ENCODE measurements at places on chromosomes 7 and 10.

- DNase-seq, result no peak
Measured at GRCh38 chr10:15742836-15743235, 23.1 kb upstream of the ITGA8 start.

DNA sequence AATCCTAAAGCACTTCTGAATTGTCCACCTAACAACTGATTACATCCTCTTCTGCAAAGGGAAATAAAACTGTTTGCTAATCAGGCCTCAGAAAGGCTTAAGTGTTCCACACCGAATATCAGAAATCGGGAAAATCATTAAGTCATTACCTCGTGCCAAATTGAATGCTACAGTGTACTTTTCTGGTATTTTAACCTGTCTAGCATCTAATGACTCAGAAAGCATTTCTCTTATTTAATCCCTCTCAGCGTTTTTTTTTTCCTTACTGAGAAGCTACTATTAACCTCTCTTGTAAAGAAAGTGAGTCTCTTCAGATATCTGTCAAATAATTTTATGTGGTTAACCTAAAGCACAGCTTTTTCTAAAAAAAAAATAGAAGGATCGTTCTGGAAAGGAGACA lies 28.6 kb downstream of the VIM start:
- DNase-seq, result no peak

- no peak for DNase-seq
Measured at GRCh38 chr10:71611131-71611530, 108.4 kb downstream of the C10orf105 start.

DNA sequence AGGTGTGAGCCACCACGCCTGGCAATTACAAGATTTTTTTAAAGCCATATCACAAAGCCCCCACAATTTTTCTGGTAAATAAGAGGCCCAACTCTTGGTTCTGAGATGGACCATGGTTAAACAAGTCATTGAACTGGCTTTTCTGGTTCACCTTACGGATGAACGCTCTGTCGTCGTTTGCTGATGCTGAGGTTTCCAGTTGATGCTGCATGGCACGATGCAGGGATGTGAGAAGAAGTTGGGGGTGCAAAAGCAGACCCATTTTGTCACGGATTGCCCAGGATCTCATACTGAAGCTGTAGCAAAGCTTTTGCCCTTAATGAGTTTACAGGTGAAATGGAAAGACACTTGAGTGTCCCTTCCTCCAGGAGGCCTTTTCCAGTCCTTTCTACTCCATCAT lies 2.0 kb upstream of the IL2RA start:
- DNase-seq, result no peak

- no peak for DNase-seq
Measured at GRCh38 chr10:89363729-89364442, 14.0 kb upstream of the IFIT1B start.

GRCh38 chr10:97500297-97500575 lies 1.5 kb downstream of the UBTD1 start:
- DNase-seq, result no peak

- peak; percentile 49 for DNase-seq
Measured at GRCh38 chr7:156640949-156641485, 443 bp downstream of the RNF32 start.

GRCh38 chr7:96235281-96235680 lies 86.6 kb downstream of the SLC25A13 start:
- DNase-seq, result no peak

- no peak for DNase-seq
Measured at GRCh38 chr10:36198322-36198721, 556.2 kb upstream of the FZD8 start.

- DNase-seq, result no peak
Measured at GRCh38 chr10:101709359-101710058, 14.5 kb upstream of the FBXW4 start.

GRCh38 chr7:1345796-1346755 lies 113.2 kb downstream of the MICALL2 start:
- DNase-seq, result no peak

GRCh38 chr10:122127943-122128342 lies 139.0 kb downstream of the TACC2 start:
- no peak for DNase-seq

DNA sequence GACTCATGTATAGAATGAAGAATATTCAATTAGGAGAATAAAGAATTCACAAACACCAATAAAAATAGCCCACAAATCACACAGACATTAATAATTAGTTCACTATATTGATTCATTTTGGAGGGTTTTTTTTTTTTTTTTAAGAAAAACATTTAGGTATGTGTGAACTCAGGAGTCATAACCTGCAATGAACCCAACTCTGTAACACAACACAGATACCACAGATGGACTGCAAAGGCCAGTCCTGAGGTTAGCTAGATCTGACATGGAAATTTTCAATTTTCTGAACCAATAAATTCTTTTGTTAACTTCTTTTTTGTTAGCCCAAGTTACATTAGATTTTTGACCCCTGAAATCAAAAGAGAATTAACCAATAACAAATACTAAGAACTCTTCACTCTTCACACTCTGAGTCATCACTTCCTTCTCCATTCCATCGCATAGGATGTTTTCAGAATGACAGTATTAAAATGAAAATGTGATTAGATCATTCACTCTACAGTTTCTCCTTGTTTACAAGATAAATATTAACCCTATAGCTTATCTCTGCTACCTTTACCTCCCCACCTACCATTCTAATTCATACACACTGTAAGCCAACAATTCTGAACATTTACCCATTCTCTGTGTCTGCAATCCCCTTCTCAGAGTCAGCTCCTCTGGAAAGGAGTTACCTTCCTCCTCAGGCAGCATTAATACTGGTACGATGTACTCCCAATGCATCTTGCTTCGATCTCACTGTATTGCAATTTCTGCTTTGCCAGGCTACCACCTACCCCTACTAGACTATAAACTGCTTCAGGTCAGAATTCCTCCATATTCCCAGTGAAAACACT lies 141.5 kb downstream of the LRRN3 start:
- no peak for DNase-seq

- peak; percentile 80 for DNase-seq
Measured at GRCh38 chr7:135512135-135512887, 2.4 kb upstream of the CNOT4 start.

DNA sequence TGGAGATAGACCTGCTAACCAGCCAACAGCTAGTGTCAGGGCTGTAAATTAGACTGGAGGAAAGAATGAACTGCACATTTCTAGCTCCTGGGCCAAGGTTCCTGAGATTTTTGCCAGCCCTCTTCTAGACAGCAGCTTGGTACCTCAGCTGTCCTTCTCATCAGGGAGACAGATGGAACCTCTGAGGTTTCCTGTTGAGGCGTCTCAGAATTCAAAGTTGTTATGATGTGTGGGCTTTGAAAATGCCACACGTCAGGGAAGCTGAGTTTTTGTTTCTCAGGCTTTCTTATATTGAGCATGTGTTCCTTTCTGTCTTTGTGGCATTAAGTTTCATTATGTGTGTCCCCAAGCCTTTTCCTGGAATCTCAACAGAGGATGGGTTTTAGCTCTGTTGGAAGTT lies 736.6 kb downstream of the AUTS2 start:
- no peak for DNase-seq

- no peak for DNase-seq
Measured at GRCh38 chr10:30092151-30092790, 32.9 kb upstream of the JCAD start.

GRCh38 chr7:124390301-124390700 lies 357.4 kb upstream of the TMEM229A start:
- no peak for DNase-seq

DNA sequence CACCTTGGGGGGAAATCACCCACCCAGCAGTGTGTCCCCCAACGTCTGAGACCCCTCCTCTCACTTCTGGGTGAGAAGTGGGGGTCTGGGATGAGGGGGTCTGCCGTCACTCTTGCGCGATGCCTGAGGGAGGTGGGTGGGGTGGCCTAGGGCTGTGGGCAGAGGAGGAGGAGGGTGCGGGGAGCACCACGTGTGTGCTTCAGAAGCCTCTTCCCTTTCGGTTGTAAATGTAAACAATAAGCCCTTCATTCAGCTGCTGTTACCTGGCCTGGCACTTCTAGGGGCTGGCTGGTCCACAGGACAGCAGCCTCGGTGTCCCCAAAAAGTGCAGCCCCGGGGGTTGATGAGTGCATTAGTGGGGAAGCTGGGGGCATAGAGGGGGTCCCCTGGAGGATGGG lies 1.3 kb downstream of the CLIP2 start:
- no peak for DNase-seq

DNA sequence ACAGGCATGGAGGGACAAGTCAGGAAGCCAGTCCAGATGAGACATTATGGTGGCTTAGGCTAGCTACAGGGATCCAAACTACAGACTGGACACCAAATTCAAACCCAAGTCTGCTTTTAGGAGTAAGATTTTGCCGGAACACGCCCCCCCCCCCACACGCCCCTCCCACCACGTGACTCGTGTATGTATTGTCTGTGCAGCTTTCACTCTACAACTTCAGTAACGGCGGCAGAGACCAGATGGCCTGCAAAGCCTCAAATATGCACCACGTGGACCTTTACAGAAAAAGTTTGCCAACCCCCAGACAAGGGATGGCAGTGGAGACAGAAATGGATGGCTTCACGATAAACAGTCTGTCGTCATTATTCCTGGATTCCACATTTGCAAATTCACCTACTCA lies 14.5 kb downstream of the HIPK2 start:
- no peak for DNase-seq

- no peak for DNase-seq
Measured at GRCh38 chr10:124186956-124187355, 93.6 kb upstream of the CHST15 start.

DNA sequence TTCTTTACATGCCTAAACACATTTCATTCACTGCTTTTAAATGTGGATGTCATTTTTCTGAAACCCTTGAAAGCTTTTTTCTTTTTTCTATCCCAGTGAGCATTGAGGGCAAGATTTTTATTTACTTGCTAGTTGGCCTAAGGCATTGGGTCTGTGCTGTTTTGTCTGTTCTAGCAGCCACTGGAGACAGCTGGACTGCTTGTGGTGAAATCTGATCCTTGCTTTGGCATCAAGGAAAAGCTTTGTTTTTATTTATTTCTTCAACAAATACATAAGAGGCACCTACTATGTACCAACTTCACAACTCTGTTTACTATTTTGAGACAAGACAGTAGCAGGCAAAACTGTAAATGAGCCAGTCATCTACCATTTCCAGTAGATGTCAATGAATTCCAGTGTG lies 28.4 kb upstream of the PDLIM1 start:
- no peak for DNase-seq

GRCh38 chr10:21280971-21281572 lies 244.4 kb downstream of the SKIDA1 start:
- DNase-seq, result no peak

DNA sequence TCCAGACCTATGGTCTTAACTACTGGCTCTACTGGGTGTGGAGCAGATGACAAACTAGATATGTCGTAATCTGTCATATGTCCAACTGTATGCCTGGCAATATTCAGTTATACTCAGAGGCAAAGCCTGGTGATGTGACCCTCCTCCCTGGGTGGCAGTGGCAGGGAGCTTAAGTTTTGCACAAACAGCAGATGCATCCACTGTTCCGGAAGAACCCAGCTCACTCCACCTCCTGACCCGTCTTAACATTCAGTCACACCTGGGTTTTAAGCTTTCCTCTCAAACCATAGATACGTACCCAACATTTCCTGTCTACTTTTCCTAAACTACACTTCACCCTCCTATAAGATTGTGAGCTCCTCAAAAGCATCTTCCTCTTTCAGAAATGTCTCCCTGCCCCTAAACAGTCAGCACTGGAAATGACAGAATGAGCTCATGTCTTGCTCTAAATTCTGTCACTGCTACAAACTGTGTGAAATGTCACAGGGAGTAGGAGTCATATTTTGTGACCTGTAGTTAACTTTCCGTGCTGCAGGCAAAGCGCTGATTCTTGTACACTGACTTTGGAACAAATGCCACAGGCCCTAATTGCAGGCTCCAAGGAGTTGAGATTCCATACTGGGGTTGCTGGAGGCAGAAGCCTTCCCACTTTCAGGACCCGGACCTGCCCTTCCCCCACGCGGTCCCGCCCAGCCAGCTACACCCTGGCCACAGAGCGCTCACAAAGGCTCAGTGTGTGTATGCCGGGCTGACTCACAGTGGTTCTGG lies 23.9 kb downstream of the SCD start:
- DNase-seq, result peak; percentile 33

GRCh38 chr10:114632869-114633715 lies 25.0 kb downstream of the ABLIM1 start:
- DNase-seq, result no peak

DNA sequence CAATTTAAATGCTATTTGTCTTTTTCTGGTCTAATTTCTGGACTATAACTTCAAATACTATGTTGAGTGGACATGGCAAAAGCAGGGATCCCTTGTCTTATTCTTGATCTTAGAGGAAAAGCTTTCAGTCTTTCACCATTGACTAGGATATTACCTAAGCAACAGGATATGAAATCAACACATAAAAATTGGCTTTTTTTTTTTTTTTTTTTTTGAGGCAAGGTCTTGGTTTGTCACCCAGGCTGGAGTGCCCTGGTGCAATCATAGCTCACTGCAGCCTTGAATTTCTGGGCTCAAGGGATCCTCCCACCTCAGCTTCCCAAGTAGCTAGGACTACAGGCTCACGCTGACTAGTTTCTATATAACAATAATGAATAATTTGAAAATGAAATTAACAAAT lies 90.8 kb downstream of the JMJD1C start:
- DNase-seq, result no peak

- no peak for DNase-seq
Measured at GRCh38 chr7:32958046-32959025, 1.1 kb downstream of the FKBP9 start.
